ENCODE measurements at places on chromosomes 5 and 9.

- DNase-seq: no peak
These were observed 49.2 kb upstream of the ACO1 start for GRCh38 chr9:32334916-32335895.

DNA sequence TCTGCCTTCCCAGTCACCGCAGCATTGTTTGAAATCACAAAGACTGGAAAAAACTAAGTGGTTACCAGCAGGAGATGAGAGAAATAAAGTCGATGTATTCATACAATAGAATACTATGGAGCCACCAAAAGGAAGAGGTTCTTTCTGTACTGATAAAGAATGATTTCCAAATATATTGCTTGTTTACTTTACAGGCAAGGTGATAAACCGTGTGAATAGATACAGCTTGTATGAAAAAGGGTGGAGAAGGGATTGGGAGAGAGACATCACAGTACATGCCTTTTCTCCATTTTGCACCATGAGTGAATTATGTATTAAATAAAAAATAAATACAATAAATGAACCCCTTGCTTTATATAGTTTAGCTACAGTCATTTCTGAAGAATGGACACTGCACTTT is 91.7 kb downstream of the RFK start:
- no peak for DNase-seq

DNA sequence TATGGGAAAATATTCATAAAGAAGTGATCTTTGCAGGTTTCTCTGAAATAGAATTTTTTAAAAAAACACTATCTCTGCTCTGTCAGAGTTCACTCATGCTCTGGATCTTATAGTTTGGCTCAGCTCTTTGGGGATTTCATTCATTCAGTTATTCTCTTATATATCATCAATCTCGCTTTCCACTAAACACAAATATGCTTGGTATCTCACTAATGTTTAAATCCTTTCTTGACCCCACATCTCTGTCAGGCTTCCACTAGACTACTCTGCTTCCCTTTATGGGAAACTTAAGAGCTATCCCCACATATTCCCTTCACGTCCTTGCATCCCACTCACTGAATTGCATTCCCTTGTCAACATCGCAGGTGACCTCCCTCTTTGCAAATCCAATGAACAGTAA is 396.1 kb downstream of the ENC1 start:
- no peak for DNase-seq

DNA sequence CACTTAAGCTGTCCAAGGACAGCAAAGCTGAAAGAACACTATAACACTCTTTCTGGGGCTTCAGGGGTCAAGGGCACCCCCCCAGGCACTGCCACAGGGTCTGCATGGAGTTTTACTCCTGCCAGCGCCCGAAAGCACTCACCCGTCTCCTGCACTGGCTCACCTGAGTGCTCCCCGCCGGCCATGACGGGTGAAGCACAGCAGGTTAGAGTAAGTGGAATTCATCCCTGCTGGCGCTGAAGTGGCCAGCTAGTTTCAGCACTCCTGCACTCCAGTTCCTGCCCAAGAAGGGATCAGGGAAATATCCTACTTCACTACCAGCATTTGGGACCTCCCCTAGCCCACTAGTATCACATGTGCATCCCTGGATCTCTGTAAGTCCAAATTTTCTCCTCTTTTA is 516.0 kb downstream of the ZNF608 start:
- DNase-seq: no peak

DNA sequence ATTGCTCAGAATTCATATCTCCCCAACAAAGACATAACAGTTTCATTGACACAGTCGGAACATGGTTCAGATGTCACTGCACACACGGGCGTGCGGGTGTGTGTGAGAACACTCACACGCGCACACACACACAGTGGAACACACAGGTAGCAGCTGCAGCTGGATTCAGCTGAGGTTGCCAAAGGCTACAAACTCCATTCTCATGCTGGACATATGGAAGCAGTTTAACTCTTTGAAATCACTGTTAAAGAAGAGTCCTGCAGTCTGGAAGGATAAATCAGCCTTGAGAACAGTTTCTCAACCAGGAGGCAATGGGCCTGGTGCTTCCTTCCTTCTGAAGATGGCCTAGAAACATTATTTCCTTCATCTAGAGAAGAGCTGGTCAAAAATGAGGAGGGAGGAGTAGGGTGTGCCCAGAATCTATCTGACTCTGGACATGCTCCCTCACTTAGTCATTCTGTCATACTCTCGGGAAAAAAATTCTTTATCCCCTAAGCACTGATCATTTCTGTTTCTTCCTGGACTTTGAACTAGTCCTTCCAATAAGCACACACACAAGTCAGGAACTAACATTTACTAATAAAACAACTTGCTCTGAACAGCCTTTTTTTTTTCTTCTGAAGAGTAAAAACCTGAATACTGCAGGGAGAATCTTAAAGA is 160.6 kb downstream of the ZDHHC21 start:
- no peak for DNase-seq

DNA sequence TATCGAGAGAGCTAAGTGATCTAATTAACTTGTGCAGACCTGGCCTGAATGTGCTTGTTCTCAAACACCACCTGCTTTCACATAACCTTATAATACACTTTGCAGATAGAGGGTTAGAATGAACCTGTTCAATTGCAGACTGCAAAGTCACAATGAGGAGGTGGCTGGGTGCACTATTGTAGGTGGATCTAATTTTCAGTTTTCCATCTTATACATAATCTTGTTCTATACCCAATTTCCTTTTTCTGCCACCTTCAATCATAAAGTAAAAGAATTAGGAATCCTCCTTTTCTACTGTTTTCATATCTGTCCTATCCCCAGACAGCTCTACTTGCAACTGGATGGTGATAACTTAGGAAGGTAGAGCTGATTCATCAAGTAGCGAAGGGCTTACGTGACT is 68.8 kb upstream of the APC start:
- DNase-seq: no peak

- no peak for DNase-seq
These were observed 34.4 kb downstream of the CFAP90 start for GRCh38 chr5:7816535-7816901.

GRCh38 chr9:30120666-30121065 is 2263.8 kb upstream of the ACO1 start:
- DNase-seq: no peak

DNA sequence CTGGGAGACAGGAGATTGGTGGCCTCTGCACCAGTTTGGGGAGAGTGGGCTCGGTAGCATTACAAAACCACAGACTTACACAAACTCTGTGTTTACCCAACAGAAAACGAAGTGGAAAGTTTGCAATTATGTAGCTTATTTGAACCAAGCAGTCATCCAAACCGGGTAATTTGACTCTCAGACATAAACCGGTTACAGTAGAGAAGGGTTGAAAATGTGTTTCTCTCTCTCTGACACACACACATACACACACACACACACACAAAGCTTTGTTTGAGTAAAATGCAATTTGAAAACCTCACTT is 97.1 kb upstream of the ZNF608 start:
- DNase-seq: no peak

DNA sequence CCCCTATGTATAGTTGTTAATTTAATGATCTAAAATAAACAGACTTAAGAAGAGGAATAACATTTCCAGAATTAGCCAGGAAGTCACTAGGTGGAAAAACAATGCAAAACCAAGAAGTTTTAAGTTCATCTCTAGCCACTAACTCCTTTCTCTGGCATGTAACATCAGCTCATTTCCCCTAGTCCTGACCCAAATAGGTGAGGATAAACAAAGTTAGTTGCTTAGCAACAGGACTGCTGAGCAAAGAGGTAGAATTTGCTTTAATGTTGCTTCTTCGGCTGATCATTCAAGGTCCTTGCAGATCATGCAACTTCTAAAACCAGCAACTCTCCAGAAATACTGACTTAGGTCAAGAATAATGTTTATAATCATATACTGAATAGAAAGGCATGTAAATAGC is 675.8 kb downstream of the CETN3 start:
- no peak for DNase-seq

DNA sequence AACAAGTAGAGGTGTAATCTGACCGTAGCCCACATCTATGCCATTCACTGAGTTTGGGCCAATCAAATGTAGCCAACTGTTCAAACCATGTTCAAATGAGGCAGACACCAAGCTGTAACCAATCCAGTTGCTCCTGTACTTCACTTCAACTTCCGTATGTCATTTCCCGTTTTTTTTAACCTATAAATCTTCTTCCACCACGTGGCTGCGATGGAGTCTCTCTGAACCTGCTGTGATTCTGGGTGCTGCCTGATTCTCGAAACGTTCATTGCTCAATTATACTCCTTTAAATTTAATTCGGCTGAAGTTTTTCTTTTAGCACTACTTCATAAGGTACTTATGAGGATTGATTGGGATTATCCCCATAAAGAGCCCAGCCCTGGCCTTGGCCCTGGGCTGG is 179.7 kb downstream of the PIK3R1 start:
- DNase-seq: no peak

DNA sequence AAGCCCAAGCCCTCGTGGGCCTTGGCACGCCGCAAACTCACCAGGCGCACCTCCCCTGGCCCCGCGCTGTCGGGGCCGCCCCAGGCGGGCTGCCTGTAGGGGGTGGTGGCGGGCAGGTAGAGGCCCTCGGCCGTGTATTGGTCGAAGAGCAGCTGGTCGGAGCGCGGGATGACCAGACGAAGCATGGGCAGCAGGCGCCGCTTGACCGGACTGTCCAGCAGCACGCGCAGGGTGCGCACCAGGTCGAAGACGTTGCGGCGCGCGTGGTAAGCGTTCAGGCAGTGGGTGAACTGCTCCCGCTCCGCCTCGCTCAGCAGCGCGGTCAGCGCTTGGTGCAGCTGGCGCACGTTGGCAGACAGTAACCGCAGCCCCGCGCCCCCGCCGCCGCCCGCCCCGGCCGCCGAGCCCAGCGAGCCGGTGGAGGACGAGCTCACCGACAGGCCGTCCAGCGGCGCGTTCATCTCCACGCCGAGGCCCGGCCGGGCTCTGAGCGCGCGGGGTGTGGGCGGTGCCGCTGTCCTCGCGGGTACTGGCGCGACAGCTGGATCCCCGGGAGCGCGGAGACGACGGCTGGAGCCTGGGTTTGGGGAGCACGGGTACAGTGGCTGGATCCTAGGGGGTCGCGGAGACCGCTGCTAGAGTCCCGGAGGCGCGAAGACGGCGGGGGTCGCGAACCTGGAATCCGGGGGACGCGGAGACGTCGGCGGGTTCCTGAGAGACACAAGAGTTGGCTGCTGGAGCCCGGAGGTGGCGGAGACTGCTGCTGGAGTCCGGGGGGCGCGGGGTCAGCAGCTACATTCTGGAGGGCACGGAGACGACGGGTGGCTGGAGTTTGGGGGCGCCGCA is 709 bp downstream of the WHRN start:
- no peak for DNase-seq

DNA sequence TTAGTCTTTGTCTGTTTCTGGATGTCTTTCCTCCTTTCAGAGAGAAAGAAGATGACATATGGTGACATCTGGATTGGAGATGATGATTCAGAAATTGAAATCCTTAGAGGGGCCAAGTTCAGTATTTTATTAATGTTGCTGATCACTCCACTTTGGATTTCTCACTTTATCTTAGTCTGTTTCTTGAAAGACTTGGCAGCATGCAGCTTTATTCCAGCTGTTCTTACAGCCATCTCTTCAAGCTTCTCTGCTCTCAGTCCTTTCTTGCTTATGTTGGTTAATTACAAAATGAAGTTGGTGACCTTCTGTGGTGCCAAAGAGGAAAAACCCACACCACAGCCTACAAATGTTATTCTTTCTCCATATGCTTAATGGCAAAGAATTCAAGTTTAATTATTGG is 62.1 kb downstream of the SNCAIP start:
- DNase-seq: no peak

- DNase-seq: no peak
These were observed 3.2 kb downstream of the IRX2 start for GRCh38 chr5:2748179-2748860.

DNA sequence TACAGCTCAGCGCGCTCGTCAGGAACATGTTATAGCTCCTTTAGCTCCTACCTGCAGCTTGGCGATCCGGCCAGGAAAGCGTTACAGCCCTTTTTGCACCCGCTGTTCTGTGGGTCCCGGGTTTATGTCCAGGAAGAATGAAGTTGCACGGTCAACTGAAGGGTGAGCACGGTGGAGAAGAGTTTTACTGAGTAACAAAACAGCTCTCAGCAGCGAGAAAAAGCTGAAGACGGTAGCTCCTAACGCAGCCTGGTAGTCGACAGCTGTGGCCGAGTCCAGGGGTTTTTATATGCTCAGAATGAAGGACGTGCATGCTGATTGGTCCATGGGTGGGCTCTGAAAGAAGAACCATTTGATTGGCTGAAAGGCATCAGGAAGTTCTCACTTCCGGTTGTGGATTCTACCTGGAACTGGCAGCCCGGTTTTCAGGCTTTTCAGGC is 1830.1 kb upstream of the NUDT12 start:
- no peak for DNase-seq

GRCh38 chr9:126550891-126551351 is 62.8 kb upstream of the LMX1B start:
- no peak for DNase-seq

DNA sequence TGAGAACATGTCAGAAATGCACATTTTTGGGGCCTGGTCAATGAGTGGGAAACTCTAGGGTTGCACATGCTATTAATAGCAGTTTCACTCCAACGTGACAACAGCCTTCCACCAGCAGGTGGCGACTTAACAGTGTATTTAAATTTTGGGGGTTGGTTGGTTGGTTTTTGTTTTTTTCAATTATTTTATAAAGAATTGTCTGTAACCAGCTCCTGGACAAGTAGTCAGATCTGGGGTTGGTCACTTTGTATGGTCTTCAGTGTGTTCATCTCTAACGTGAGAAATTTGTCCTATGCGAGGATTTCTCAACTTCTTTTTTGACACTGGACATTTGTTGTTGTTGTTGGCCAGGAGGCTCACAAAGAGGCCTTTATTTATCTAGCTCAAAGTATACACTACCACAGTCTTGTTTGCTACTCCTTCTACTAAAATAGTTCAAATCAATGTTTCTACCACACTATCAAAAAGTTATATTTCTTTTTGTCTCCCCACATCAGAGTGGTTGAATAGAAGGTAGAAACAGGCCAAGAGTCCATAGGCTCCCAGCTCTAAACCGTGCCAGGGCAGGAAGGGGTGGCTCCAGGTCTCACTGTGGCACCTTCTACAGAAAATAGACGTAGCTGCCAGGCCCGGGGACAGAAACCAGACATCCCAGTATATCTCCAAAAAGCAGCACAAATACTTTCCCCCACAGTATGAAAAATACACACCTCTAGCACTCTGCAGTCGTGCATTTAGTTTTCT is 110.4 kb downstream of the TRPM6 start:
- peak; percentile 20 for DNase-seq

- DNase-seq: no peak
These were observed 78.7 kb downstream of the NRG2 start for GRCh38 chr5:139964266-139964993.

DNA sequence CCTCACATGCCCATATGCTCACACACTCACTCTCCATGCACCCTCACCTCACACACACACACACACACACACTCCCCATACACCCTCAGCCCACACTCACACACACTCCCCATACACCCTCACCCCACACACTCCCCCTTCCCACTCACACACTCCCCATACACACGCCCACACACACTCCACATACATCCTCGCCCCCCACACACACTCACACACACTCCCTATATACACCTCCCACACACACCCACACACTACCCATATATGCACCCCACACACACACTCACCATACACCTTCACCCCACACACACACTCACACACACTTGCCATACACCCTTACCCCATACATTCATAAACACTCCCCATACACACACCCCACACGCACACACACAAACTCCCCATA is 550.7 kb upstream of the DAP start:
- DNase-seq: no peak
